ENCODE measurements at places on chromosomes 2 and 18. TPM values are rescaled to one million over a fixed set of nuclear protein-coding genes. Genes with fewer than 3 reads are reported as not detected.

GRCh38 chr18:67425672-67426071, 90.8 kb downstream of the DSEL start:
- no peak for DNase-seq

DNA sequence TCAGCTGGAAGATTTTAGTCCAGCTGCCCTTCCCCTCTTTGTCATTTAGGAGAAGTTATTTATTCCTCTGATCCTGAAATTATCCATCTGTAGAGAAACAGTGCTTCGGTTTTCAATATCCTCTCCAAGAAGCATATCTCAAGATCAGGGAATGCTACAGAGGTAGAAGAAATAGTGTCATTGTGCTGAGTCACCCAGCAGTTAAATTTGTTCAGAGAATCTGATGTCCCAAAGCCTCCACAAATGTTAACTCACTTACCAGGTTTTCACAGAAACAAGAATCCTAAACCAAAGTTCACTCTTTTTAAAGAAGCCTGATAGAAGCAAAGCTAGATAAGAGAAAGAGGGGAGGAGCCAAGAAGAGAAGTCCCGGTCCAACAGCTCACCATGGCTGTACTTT, 480.7 kb upstream of the GYPC start:
- no peak for DNase-seq

DNA sequence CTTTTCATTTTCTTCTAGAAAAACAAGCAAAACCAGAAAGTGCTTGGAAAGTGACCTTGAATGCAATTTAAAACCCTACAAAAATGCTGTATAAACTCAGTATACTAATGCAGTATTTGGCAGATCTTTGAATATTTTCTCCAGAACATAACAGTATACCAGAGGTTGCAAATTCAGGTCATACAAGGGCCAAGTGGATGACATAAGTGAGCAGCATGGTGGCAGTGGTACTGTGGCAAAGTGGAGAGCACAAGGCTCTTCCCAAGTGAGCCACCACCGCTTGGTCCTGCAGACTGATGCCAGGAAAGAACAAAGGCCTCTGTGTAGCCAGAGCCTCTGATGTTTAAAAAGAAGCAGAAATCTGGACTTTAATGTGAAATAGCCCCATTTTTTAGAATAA, 33.1 kb downstream of the METTL4 start:
- no peak for DNase-seq

- DNase-seq = no peak
Observed at GRCh38 chr2:233468741-233469110, 97.9 kb downstream of the USP40 start.

DNA sequence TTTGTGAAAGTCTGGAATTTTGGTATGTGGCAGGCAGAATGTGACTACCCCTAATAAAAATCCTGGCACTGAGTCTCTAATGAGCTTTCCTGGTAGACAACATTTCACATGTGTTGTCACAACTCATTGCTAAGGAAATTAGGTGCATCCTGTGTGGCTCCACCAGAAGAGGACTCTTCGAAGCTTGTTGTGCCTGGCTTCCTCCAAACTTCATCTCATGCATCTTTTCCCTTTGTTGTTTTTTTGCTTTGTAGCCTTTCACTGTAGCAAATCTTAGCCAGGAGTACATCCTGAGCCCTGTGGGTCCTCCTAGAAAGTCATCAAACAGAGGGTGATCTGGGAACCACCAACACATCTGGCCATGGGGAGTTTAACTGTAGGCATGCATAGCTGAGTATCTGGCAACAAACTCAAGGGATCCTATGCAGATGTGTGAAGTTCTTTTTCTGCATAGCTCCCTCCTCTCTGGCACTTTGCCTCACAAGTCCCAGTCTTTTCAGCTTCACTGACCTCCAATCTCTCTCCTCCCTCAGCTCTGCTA, 42.1 kb upstream of the SERTAD2 start:
- no peak for DNase-seq

DNA sequence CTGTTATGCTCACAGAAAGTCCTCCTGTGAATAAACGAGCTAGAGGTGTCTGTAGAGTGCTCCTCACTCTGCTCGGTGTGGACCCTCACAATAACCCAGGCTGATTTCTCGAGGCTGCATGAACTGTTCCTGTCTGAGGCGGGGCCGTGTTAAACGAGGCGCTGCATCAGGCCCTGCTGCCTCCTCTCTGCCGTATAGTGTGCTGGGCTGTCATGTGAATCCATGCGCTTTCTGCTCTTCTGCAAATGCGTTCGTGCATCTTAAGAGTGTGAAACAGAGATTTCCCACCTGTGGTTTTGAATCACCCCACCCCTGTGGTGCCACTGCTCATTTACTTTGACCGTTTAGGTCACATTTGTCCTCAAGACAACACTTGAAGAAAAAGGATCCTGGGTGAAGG, 26.2 kb downstream of the TRAF3IP1 start:
- DNase-seq = no peak

TBR1 gene
- total RNA-seq = not detected

NAT8 gene
- total RNA-seq = not detected

GALNT13 gene
- 5.7 TPM for total RNA-seq

SPDYA gene
- 1.6 TPM for total RNA-seq

DSG1 gene
- total RNA-seq = not detected
